ENCODE measurements at places on chromosomes 5 and 9.

DNA sequence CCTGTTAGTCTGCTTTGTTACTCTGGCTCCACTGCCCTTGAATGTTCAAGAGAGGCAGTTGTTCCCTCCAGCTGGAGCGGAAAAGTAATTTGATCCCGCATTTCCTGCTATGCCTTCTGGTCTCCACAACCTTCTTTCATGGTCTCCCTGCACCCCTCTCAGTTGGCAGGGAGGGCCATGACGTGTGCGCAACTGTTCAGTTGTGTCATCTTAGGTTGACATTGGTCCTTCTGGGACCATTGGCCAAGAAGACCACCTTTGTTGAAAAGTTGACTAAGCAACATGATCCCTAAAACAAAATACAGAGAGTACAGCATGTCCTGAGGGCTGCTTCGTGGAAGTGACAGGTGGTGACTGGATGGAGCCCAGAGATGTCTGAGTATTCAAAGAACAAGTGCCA, 192.5 kb upstream of the TUT7 start:
- DNase-seq = no peak

DNA sequence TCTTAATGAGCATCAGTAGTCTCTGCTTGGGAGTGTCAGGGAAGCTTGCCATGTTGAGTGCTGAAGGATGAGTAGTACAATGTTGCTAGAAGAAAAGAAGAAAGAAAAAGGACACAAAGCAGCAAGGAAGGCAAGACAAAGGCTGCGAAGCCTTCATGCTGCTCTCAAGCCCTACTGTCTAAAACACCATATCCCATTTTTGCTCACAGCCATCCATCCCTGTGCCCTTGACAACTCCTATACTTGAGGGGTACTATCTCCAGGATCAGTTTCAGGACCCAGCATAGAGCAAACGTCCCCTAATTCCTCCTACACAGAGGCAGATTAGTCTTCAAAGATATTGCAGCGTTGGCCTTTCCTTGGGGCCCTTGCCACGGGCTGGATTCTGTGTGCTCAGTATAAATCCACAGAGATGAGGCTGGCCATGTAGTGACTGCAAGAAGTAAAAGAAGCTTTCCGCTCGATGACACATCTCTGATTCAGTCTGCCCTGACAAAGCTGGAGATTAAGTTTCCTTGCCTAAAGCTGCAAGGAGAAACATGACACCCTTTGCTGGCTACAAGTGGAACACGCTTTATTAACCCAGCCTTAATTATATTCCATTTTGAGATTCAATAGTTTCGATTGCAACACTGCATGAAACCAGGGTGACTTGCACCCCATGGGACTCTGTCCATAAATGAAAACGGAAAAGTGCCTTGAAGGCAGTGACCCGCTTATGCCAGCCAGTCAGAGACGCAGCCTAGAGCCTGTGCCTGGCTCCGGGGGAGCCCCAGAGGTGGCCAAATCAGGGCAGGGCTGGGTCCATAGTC, 304.6 kb downstream of the ACTL7B start:
- peak; percentile 82 for DNase-seq

DNA sequence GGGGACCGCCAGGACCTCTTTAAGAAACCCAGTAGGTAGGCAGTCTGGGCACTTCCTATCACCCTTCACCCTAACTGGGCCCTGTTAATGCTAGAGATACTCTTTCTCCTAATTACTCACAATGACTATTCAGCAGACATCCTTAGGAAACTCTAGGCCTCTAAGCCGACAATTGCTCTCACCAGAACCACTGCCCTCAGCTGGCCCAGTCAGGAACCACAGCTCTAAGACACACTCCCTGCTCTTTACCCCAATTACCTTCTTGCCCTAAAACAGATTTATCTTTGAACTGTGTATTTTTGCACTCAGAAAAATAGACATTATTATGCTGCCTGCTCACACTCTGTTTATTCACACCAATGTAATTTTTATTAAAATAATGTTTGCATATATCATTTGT, 432.6 kb upstream of the SLC30A5 start:
- no peak for DNase-seq

DNA sequence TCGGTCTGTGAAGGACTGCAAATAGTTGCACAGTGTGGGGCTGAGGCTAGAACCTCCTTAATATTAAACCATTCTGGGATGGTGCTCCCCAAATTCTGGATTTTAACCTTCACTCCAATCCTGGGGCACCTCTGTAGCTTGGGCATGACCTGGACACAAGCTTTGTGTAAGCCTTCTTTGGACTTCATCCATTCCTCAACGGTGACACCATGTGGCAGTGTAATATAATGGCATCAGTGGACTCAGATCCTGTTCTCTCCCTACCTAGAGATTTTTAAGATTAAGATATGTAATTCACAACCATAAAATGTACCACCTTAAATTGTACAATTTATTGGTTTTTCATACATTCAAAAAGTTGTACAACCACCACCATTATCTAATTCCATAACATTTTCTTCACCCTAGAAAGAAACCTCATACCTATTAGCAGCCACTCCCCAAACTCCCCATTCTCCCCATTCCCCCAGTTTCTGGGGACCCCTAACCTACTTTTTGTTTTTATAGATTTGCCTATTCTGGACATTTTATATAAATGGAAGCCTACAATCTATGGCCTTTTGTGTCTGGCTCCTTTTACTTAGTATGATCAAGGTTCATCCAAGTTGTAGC, 4.8 kb upstream of the PLGRKT start:
- peak; percentile 19 for DNase-seq

DNA sequence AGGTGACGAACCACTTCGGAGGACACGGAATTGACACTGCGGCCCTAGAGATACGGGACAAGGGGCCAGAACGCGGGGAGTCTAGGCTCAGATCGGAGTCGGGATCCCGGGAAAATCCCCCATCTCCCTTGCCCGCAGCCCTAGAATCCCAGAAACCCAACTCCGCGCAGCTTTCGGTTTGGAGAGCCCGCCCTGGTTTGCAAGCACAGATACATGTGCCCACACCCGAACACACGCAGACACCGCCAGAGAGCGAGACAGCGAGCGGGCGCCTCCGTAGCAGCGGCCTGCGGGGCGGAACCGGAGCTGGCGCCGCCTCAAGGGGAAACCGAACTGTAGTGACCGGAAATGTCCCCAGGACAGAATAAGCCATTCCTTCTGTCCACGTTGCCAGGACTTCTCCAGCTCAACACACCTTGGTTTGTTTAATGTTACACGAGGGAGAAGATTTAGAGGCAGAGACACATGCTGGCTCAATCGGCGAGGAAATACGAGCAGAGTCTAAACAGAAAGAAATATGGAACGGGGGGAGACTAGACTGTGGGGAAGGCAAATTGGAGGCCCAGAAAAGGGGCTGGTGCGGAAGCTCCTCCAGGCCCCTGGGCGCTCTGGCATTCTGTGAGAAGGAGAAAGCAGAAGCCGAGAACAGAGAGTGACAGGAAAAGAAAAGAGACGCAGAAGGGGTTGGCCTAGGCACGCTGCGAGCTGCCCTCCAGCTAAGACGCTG, 2.9 kb upstream of the PAX5 start:
- DNase-seq = no peak

GRCh38 chr5:177085985-177086653, 596 bp upstream of the FGFR4 start:
- no peak for DNase-seq

DNA sequence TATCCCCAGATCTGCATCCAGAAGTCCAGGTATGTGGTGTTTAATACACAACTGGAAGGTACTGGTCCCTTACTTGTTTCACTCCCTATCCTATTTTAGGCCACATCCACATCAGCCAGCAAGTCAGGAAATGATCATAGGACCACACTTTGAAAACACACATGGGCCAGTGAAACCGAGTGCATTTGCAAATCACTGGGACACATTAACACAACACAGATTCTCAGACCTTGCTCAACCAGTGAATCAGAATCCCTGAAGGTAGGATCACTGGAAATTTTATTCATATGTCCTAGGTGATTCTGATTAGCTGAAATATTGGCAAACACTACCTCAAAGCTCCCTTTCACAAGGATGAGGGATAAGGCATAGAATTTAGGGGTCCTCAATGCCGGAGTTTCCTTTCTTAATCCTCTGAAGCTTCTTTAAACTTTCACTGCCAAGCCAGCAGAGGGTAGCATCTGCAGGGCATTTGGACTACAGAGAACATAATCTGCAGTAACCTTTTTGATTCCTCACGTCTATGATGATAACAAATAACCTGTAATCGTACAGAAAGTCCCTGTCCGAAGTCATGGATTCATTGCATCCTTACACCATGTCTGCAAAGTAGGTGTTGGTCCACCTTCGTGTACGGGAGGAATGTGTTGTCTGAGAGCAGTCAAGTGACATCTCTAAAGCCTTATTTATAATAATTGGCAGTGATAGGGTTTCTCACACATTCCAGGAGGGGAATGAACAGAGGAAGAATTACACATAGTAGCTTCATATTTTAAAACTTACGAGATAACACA, 11.0 kb upstream of the ABLIM3 start:
- DNase-seq = no peak

DNA sequence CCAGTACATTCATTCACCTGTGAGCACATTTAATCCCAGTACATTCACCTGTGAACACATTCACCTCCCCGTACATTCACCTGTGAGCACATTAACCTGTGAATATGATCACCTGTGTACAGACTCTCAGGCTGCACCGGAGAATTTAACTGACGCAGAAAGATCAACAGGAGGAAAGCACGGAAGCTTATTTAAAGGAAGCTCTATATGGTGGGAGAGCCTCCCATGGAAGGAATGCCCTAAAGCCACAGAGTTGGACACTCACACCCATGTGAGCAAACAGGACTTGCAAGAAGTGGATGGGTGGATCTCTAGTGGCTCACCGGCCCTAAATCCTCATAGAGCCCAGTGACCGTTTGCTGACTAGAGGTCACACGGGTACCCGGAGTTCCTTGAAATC, 38.2 kb downstream of the TRIP13 start:
- DNase-seq = no peak

- DNase-seq = peak; percentile 10
Measured at GRCh38 chr5:96565582-96566265, 96.5 kb upstream of the CAST start.

DNA sequence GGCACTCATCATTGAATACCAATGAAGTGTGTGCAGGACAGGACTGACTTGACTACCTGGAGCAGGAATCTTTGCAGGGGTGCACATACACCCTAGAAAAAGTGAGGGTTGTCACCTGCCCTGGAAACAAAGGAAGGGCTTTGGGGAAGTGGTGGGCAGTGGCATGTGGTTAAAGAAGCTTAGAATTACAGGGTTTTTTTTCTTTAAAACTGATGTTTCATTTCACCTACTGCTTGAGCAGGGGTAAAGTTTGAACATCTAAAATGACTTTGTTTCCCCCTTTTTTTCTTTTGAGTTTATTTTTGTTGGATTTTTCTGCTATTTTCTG, 2.0 kb upstream of the KDM3B start:
- DNase-seq = no peak

- DNase-seq = no peak
Measured at GRCh38 chr5:61926911-61927310, 379.1 kb upstream of the KIF2A start.

Data from AG09319 (cell line).